ENCODE measurements at places on chromosomes 5 and 9.

DNA sequence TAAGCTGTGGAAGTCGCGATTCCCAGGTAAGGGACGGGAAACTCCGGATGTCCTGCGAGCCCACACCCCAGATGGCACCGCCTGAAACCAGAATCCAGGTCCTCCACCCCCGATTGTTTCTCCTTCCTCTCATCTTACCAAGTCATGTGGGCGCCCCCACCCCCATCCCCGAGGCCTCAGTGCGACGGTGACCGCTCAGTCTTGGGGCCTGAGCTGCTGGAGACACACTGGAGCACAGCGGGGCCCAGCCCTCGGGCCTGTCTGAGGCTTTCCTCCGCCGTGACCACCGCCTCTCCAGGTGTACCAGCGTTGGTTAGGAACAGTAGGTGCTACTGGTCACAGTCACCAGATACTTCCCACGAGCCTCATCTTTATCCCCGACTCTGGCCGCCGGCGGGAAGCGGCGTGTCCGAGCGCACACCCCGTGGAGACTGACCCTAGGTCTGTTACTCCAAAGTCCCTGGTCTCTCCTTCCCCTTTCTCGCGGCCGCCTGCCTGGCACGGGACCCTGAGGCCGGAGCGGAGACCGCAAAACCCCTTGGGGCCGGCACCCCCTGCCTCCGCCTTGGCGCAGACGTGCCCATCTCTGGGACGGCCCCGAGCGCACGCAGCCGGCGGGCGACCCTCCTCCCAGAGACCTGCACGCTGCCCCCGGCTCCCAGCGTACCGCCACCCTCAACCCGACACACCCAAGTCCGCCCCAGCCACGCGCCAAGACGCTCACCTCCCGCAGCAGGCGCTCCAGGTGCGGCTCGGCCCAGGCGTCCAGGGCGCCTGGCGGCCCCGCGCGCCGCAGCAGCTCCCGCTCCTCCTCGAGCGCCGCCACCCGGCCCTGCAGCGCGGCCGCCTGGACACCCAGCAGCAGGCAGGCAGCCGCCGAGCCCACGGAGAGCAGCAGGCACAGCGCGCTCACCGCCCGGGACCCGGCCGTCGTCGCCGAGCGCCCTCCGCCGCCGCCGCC lies 733 bp downstream of the COL23A1 start:
- DNase-seq, result no peak

GRCh38 chr5:61595426-61595825 lies 263.4 kb downstream of the ZSWIM6 start:
- DNase-seq, result no peak

DNA sequence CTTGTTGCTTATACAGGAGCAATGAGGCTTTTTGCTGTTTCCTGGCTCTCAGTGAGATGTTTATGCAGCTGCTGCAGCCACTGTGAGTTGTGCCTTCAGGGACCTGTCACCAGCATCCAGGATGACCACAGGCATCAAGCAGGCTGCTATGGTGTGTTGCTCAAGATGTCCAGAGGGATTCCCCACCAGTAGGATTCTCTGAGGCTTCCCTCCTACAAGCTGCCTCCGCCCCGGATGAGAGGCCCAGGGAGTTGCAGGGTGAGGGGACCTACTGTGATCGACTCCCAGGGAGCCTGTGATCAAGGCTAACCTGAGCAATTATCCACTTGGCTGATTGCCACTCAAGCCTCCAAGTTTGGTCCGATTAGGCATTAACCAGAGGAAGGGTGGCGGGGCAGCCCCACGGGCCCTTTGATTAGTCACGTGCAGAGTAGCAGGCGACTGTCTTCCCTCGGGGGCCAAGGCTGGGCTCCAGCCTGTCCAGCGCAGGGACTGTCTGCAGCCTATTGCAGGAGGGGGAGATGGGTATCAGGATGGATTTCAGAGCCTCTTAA lies 1.8 kb upstream of the FAT2 start:
- peak; percentile 51 for DNase-seq

DNA sequence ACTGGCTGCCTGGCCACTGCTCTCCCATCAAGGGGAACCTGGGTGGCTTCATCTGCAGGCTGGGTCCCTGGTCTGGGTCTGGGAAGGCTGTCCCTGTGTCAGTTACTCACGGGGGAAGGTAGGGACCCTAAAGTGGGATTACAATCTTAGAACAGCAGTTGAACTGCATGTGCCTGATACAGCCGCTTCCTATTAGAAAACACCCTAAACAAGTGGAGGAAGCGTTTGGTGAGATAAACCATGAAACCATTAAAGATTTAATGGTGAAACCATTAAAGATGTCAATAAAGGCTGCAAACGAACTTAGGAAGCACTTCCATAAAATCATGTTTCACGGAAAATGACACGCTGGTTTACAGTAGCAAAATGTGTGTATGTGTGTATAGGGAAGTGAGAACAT lies 2.5 kb upstream of the GFI1B start:
- DNase-seq, result no peak

DNA sequence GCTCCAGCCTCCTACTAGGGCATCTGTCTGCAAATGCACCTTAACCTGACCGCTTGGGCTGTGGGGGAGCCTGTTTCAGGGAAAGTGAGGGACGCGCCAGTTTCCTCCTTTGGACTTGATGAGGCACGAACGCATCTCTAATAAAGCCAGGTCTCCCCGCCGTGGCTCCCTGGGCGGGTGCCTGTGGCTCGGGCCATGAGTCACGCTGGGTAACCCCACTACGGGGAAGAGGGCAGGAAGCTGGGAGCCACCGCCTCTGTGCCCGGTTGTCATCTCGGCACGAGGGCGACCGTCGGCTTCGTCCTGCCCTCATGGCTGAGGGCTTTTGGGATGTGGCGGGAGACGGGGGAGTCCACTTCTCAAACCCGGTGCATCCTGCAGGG lies 12.1 kb downstream of the NOTCH1 start:
- DNase-seq, result no peak

DNA sequence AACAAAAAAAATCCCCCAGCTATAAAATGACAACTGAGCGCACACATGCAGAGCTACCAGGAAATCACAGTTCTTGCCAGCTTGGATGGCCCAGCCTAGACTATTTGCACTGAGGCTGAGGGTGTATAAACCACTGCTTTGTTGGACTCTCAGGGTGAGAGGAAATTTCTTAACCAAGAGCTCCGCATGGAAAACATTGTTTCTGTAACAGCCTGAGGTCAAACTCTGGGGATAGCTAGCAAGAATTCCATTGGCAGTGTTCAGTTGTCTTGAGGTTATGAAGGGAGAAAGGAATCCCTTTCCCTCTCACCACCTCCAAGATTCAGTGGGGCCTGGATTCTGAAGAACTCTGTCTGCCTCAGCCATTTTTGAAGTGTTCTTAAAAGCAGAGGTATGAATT lies 360.0 kb downstream of the OSTF1 start:
- no peak for DNase-seq

DNA sequence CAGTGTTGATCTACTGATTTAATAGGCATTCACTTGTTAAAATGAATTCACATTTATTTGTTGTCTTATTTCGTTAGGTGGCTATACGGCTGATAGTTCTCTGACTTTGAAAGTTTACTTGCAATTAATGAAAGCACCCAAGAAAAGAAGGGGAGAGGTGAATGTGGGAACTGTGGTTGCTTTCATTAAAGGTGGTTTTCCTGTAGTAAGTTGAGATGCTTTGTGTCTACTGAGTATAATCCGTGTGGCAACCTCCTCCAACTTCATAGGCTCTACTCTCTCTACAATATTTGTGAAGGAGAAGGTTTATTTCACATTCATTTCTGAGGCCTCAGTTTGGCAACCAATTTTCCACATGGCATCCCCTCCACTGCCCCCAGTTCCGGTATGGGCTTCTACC lies 12.8 kb upstream of the MACIR start:
- no peak for DNase-seq

All from ecto neural progenitor cell (in vitro differentiated cells).